ENCODE measurements at places on chromosomes 2 and 18.

- DNase-seq: no peak
Observed at GRCh38 chr2:169768262-169768995, 30.2 kb upstream of the SSB start.

DNA sequence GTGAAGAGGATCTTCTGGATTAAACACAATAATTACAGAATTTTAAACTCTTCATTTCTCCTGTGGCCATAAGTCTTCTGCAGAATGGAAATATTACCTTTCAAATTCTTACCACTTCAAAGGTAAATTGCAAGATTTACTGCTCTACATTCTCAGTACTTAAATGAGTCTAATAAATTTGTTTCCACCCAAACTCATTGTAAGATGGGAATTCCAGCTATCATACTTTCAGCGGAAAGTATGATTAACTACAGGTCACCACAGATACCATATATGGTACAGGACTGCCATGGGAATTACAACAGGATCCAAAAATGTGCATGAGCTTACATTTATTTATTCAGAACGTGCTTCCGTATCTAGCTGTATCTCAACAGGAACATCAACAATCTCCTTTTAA lies 3.1 kb downstream of the DSC3 start:
- no peak for DNase-seq

DNA sequence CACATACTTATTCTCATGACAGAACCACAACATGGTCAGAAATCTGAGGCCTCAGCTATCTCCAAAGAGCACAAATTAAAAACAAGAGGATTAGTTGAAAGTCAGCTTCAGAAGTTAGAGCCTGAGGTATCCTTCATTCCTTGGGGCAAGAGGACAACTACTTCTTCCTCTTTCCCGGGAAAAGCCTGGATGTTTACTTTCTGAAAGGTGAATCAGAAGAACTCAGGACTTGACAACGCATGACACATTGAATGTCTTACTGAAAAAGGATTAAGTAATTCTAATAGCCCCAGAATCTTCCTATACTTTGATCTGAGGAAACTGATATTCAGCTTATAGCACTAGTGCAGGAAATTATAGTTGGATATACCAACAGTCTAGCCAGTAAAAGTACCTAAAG lies 573.2 kb downstream of the METTL4 start:
- no peak for DNase-seq

DNA sequence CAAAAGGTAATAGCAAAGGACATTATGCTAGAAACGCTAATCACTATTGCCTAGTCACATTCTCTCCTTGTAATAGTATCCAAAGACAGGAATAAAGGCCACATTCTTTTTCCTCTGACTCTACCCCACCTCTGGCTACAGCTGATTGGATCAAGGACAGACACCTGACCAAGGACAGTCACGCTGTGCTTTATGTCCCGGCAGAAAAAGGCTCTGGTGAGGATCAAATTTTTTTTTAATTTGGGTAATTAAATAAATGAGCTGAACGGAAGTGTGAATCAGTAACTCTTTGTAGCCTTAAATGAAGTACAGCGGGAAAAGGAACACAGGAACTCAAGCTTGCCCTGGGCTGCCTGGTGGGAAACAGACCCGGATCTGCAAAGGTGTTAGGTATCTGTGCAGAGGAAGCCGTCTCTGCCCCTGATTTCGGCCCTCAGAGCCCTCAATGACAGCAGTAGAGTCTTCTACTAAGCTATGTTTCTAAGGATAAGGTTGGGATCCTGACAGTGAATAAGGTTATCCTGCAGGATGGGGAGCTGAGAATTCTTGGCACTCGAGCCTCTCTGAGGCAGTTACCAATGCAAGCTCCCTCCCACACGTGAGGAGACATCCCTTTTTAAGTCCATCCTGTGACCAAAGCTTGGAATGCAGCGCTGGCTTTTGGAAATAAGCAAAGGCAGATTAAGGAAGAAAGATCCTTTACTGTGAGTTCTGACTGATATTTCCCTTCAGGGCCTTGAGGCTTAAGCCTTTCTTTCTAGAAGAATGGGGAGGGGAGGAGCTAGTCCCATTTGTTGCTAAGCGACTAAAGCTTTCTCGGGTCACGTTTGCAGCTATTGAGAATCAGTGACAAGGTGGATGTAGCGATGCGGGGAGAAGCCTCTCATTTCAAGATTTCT lies 37.8 kb upstream of the IKZF2 start:
- no peak for DNase-seq

DNA sequence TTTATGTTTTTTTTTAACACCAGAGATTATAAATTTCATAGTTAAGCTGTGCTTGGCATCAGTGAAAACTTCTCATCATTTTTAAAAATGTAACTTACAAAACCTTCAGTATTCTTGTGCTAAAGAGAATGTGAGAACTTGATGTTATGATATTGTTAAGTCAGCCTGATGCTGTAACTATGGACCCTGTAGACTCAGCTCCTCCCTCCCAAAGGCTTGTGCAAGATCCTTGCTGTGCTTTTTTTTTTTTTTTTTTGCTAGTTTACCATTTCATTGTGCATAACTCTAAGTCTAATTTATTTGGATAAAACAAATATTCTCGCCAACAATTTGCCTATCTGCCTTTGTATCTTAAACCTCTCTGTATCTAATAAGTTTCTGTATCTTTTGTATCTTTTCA lies 12.9 kb upstream of the TFPI start:
- DNase-seq: no peak

DNA sequence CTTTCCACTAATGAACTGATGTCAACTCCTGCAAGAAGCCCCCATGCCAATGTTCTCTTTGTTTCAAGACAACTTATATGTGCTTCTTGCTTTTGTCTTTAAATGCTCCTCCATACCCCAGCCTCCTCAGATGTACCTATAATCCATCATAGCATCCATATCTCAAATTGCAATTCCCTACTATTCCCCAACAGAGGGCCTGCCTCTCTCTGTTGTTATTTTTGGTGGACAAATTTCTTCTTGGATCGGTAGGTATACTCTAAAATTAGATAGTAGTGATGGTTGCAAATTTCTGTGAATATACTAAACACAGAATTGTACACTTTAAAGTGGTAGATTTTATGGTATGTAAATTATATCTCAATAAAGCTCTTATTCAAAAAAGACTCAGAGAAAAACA lies 820.1 kb downstream of the METTL4 start:
- DNase-seq: no peak

All from hematopoietic multipotent progenitor cell treated with erythropoietin and hydrocortisone succinate and interleukin-3 and kit ligand, for 15 days (in vitro differentiated cells).